ENCODE measurements at places on chromosomes 3 and 15.

- DNase-seq: no peak
Measured at GRCh38 chr15:78170848-78171773, 21.9 kb downstream of the IDH3A start.

DNA sequence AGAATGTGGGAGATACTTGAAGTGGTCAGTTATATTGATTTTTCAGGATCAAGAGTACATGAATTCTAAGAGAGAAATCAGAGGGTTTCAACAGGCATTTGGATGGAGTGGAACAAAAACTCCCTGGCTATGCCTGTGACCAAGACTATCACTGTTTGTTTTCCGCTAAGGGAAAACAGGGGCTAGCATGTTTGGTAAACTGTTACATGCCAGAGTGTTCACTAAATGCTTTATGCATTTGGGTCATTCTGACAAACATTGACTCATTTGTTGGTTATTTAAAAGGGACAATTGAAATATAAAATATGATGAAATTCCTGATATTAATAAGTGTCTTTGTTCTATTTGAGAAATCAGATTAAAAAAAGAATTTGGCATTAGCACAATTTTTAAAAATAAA is 603.9 kb upstream of the KCNMB2 start:
- DNase-seq: no peak

DNA sequence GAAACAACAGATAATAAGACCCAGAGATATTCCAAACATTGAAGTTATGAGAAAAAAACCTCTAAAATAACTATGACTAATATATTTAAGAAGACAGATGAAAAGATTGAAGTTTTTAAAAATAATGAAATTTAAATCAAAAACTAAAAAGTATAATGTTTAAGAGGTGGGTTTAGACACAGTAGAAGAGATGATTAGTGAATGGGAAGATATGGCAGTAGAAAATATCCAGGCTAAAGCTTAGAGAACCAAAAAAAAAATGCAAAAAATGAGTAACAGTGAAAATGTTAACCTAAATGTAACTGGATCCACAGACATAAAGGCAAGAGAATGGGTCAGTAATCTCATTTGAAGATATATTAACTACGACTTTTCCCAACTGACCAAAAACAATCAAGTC is 52.2 kb downstream of the RETNLB start:
- no peak for DNase-seq

DNA sequence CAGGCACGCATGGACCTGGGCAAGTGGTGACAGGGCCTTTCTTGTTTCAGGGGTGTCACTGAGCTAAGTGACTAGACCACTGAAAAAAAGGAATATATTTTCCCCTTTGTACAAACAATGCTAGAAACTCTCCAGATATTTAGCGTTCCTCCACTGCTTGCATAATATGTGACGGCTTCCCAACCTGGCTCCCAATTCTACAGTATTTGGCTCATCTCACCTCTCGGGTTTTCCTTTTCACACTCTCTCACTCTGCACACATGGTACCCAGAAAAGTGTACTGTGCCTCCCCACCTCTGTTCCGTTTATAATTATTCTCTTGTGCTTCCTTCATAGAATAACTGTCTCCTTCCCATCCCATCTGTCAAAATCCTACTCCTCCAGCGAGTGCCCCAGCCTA is 140.5 kb upstream of the KLHL25 start:
- DNase-seq: no peak

GRCh38 chr3:187902041-187902471 is 156.8 kb upstream of the BCL6 start:
- DNase-seq: no peak

DNA sequence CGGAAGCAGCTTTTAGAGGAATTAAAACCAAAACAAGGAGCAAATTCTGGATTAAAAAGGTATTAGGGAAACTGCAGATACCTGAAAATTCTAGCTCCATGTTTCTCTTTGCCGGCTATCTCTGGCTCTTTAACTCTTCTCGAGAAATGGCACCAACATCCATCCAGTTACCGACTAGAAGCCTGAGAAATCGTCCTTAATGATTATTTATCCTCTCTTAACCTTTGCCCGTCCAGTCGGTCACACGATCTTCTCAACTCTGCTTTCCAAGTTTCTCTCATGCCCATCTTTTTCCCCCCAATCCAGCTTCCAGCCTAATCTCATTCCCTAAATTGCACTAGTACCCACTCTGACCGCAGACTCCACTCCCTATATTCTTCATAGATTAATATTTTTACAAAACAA is 596 bp upstream of the SGO1 start:
- DNase-seq: no peak

DNA sequence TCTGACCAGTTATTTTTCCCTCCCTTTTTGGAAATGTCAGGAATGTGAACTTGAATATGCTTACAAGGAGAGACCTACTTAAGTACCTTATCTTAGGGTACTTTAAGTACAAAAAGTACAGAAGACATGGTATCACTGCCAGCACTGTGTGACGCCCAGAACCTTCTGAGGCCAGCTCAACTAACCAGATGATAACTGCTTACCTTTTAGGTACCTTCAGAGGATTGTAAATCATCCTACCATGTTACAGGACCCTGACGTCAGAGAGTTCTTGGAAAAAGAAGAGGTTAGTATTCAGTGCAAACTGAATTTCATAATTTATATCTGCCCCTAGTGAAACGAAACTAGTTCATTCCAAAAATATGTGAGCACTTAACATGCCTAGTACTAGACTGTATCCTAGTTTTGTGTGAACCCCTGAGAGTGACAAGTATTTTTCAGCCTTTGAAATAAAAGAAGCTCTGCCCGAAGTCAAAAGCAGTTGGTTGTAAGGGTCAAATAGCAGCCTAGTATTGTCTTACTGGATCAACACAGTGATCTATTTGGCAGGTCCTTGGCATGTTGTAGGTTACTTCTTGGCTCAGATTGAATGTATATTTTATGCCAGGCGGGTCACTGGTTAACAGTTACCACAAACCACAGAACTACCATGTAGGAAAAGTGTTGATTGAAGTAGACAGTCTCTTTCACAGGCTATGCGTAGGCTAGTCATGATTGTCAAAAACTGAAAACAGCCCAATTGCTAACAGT is 23.8 kb upstream of the SNX22 start:
- no peak for DNase-seq

- DNase-seq: no peak
Measured at GRCh38 chr3:126356373-126357264, 589 bp downstream of the KLF15 start.

DNA sequence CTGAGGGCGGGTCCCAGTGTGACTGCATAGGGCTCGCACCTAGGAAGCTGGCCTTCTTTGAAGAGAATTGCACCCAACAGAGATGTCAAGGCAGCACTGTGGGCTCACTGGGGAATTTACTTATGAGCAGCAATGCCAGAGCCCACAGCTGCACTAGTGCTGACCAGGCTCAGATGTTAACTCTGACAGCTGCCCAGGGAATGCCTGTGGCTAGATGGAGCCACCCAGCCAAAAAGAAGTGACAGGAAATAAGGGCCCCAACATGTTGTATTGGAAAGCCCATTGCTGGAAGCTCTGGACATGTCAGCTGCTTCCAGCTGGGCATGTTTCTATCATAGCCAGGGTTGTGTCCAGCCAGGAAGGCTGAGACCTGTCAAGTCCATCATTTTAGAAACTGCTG is 90.9 kb upstream of the ZNF280D start:
- DNase-seq: no peak

- no peak for DNase-seq
Measured at GRCh38 chr3:97070302-97070701, 255.9 kb downstream of the EPHA6 start.

DNA sequence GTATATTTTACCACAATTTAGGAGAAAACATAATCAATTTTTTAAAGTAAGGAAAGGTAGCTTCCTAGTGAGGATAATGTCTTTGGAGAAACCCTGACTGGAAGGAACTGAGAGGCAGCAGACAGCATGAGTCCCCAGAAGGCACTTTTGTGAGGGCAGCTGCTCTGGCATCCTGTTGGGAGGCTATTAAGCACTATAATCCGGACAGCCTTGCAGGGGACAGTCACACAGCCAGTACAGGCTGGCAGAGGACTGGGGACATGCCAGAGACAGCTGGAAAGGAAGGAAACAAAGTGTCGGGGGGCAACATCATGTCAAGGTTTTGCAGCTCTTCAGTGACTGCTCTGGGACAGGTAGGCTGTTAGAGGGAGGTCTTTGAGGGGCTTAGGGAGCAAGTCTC is 15.7 kb downstream of the ACAN start:
- DNase-seq: no peak

GRCh38 chr3:31505371-31506048 is 27.2 kb upstream of the STT3B start:
- no peak for DNase-seq

GRCh38 chr3:71537211-71537611 is 46.3 kb downstream of the FOXP1 start:
- no peak for DNase-seq

- no peak for DNase-seq
Measured at GRCh38 chr3:31968369-31968926, 12.6 kb downstream of the OSBPL10 start.

DNA sequence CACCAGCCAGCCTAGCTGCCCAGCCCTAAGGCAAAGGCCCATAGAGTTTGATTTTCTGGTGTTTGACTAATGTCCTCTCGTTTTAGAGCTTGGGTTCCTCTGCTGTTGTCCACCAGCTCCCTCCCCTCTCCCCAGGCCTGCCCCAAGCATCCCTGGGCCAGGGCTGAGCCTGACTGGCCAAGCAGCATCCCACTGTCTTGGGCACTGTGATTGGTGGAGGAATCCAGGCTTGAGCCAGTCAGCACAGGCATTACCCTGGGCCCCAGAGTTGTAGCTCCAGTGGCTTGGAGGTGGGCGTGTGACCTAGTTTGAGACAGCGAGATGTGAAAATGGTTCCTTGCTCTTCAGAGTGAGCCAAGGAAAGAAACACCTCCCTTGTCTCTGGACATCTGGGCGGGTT is 155.3 kb upstream of the MEF2A start:
- DNase-seq: no peak

- DNase-seq: no peak
Measured at GRCh38 chr3:140233702-140234101, 298.7 kb downstream of the CLSTN2 start.

GRCh38 chr15:99480016-99480810 is 85.6 kb upstream of the MEF2A start:
- DNase-seq: no peak

DNA sequence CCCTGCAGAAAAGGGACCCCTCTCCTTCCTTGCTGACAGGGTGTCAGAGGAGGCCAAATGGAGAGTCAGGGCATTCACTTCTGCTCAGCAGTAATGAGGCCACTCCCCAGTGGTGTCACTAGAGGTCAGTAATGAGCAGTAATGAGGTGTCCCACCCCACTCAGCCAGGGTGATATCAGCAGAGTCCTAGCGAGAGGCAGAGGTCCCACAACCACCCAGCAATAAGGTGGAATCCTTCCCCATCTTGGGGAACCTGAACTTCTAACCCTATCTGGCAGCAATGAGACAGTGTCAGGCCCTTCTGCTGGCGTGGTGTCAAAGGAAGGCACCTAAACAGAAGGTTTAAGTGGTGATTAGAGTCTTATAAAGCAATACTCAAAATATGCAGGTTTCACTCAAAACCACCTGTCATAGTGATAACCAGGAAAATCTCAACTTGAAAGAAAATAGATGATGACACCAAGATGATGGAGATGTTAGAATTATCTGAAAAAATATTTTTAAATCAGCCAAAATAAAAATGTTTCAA is 12.9 kb downstream of the OCA2 start:
- DNase-seq: peak; percentile 40

- no peak for DNase-seq
Measured at GRCh38 chr3:101433652-101434051, 79.4 kb downstream of the SENP7 start.

DNA sequence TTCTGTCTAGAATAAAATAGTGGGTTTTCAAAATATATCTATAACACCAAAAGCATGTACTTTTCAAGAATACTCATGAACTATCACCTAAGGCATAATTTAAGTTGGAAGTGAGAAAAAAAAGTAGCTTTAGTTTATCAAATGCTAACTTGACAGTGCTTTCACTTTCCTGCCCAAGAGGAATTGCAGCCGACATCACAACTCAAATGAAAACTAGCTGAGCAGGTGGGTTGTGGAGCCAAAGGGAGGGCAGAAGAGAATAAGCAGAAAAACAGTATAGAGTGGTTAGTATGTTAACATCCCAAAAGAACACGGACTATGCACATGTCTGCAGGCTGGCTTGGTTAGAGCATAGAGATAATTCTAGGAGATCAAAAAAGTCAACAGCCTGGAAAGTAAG is 120.9 kb downstream of the NEDD4 start:
- DNase-seq: no peak

GRCh38 chr3:10732292-10732691 is 83.7 kb upstream of the SLC6A11 start:
- DNase-seq: no peak

DNA sequence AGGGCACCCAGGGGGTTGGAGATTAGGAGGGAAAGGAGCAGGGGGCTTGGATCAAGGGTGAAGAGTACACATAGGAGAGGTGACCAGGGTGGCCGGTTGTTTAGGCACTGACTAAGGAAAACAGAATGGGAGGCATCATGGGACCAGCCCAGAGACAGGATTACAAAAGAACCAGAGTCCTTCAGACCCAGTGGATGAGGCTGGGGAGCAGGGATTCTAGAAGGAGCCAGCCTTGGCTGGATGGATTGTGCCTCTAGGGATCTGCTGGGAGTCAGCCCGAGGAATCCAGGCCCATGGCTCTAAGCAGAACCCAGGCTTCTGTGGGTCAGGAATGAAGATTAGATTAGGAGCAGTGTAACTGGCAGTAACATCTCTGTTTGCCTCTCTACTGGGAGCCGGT is 98.6 kb downstream of the ARNT2 start:
- DNase-seq: no peak

DNA sequence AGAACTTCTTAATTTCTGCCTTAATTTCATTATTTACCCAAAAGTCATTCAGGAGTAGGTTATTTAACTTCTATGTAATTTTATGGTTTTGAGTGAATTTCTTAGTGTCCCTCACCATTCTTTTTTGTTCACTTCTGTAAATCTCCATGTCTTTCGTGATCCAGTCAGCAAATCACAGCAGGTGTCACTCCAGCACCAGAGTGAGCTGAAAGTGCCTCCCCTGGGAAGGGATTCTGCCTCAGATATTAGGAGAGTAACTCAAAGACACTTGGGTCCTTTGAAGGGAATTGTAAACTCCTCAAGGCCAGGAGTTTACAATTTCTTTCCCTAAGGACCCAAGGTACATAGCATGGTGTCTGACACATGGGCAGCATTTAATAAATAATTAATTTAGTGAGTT is 207.6 kb upstream of the AZI2 start:
- no peak for DNase-seq

DNA sequence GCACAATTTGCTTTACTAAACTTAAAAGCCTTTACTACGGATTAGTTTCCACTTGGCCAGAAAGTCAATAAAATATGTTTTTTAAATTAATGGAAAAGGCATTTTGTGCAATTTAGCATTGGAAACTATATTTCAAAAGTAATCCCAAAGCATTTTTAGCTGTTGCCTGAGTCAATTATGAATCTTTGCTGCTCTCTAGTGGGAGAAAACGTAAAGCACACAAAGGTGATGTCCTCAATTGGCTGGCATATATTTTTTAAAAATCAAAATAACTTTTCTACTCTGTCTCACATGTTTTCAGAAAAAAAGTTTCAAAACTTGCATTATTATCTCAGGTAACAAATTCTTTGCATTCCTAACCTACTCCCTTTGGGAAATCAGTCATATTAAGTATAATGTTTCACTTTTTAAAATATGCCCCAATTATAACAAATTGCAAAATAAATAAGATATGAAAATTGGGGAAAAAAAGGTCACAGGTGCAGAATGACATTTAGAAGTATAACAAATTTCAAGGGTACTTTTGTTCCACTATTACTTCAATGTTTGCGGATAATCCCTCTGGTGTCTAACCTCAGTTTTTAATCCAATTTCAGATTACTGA is 47.2 kb upstream of the TEX55 start:
- DNase-seq: no peak
